Forelimb muscle (tissue), 1 donor: ENCODE measurements at places on chromosomes 2 and 18. TPM values are rescaled to one million over a fixed set of nuclear protein-coding genes. Genes with fewer than 3 reads are reported as not detected.

RNF144A gene
- 20.7 TPM for polyA plus RNA-seq

GRCh38 chr18:77218642-77219041 lies 31.0 kb upstream of the GALR1 start:
- no peak for DNase-seq

- no peak for DNase-seq
Measured at GRCh38 chr2:209322905-209323512, 100.8 kb upstream of the MAP2 start.

DNA sequence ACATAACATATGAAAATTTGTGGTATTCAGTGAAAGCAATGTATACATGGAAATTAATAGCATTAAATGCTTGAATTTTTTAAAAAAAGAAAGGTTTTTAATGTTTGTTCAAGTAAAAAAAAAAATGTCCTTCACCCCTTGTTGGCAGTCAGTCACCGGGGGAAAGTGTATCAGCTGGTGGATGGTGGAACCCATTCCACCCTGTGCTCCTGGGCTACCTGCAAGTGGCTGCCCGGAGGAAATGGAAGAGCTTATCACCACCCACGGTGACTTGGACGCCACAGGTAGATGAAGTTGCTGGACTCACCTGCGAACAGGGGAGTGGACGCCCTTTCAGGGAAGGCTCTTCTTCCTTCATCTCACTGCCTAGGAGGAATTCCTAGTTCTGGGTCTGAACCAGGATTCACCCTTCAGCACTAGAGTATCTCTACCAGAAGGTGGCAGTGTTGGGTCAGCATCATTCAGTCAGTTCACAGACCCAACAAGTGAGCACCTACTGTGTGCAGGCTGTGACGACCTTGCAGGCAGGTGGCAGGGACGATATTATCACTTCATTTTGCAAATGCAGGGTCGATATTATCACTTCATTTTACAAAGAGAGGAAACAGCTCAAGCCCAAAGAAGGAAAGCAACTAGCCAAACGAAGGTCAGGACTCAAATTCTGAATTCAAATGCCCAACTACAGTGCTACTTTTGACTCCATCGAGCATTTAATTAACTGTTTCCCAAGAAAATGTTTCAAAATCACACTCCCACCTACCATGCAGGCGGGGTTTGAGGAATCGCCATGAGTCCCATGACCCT lies 35.8 kb downstream of the CIB4 start:
- DNase-seq: no peak

GRCh38 chr2:225994748-225995405 lies 595.4 kb downstream of the NYAP2 start:
- no peak for DNase-seq

- DNase-seq: no peak
Measured at GRCh38 chr2:72112401-72112800, 35.3 kb downstream of the CYP26B1 start.

PSTPIP2 gene
- polyA plus RNA-seq: 2.4 TPM

DNA sequence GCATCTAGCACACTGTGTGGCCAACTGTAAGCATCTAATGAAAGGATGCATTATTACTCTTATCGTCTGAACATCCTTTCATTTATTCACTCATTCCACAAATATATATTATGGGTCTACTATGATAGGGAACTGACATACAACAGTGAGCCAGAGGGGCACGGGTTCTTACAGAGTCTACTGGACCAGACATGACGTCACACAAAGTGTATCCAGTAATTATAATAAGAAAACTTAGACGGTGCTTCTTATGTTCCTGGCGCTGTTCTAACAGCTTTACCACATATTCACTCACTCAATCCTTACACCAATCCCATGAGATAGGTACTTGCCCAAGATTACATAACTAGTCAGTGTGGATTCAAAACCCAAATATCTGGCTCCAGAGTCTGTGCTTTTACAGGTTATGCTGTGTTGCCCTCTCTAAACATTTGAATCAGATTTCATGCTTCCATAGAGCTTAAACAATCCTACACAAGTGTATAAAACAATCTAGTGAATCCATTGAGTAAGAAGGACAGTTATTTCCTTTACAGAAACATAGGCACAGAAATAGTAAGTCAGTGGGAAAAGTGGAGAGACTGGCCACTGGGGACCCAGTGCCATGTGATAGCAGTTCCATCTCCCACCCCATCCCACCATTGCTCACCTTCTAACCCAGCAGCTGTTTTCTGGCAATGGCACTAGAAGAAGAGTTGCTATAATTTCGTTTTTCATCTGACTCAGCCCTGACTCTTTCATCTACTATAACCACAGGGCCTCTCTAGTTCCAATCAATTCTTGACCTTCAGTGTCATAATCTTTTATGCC lies 24.2 kb upstream of the ARL5A start:
- no peak for DNase-seq

DNA sequence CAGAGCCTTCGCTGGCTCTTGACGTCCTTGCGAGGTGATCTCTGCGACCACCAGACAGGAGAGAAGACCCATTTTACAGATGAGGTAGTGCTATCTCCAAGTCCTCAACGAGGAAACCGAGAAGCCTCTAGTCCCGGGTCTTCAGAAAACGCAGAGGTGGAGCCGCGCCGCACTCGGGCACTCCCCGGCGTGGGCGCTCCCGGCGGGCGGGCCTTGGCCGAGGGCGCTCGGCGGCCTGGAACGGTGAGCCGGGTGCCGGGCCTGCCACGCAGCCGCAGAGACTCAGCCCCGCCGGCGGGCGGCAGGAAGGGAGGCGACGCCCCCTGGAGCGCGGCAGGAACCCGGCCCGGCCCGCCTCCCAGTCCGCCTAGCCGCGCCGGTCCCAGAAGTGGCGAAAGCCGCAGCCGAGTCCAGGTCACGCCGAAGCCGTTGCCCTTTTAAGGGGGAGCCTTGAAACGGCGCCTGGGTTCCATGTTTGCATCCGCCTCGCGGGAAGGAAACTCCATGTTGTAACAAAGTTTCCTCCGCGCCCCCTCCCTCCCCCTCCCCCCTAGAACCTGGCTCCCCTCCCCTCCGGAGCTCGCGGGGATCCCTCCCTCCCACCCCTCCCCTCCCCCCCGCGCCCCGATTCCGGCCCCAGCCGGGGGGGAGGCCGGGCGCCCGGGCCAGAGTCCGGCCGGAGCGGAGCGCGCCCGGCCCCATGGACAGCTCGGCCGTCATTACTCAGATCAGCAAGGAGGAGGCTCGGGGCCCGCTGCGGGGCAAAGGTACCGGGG lies at the start of gene CTDSP1:
Gene CTDSP1, plus strand, starts transcription at position 478 of the 776 bp plus-strand sequence. Its CDS starts 223 bp downstream, at position 701.
- DNase-seq: peak; percentile 95

GBX2 gene
- not detected for polyA plus RNA-seq

DNA sequence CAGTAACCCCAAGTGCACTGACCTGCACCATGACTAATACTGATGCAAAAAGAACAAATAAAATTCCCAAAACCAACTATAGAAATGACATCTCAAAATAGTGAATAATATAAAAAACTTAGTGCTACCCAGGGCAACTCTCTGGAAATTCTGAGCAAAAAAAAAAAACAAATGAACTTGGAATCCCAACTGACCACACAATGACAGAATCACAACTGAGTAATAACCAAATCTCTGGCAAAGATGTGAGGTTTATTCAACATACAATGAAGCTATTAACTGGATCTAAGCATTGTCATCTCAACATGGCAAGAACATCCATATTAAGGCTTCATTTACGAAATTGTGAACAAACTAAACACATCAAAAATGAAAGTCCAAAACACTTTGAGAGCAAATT lies 22.7 kb downstream of the EXOC6B start:
- DNase-seq: no peak

DNA sequence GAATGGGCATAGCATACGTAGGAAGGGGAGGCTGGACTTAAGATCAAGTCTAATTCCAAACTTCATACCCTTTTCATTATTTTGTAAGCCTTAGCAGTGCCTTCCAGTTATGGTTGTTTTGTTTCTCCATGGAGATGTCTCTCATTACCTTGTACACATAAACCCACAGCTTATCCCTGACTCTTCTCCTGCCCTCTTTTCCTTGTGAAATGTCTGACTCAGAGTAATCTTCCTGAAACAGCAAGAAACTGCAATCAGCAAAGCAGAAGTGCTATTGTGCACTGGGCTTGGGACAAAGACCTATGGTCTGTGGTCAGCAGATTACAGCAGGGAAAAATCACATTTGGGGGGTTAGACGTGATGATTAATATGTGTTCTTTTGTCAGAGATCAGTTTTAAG lies 176.7 kb downstream of the IKZF2 start:
- no peak for DNase-seq

DNA sequence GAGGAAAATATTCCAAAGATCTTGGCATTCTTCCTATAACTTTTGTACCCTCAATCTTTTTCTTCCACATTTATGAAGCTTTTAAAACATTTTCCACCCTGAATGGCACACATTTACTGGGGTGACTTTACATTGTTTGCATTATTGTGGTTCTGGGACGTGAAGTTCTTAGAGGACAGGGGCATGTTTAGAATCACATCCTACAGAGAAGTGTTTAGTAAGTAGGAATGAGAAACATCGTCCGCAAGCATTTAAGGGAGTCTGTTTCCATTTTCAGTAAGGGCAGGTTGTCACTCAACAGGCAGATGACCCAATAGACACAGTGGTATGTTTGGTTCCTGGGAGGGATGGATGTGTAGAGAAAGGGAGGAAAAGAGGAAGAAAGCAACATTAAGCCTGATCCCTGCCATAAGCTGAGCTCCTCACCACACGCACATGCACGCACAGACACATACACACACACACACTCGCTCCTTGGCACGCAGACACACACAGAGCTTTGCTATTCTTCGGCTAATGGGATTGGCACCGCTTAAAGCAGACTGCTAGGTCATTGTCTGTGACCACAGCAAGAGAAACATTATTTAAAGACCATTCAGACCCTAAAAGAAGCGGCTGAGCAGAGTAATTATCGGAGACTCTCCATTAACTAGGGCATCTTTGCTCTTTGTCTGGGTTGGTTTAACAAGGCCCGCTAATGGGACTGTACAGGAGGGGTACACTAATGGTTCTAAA lies 14.2 kb upstream of the PLEKHM3 start:
- no peak for DNase-seq

GPAT2 gene
- polyA plus RNA-seq: 5.6 TPM

C2orf68 gene
- 49.3 TPM for polyA plus RNA-seq

GPR39 gene
- 0.20 TPM for polyA plus RNA-seq

FAM228A gene
- polyA plus RNA-seq: 0.40 TPM

TMX3 gene
- 53.8 TPM for polyA plus RNA-seq

- DNase-seq: no peak
Measured at GRCh38 chr2:39568116-39568515, 97.6 kb upstream of the TMEM178A start.

- DNase-seq: no peak
Measured at GRCh38 chr18:68083776-68084175, 567.3 kb upstream of the DSEL start.

SERPINB10 gene
- 0.27 TPM for polyA plus RNA-seq

NDUFV2 gene
- polyA plus RNA-seq: 109 TPM

ADI1 gene
- 63.2 TPM for polyA plus RNA-seq

ARHGEF4 gene
- polyA plus RNA-seq: 11.3 TPM

DNA sequence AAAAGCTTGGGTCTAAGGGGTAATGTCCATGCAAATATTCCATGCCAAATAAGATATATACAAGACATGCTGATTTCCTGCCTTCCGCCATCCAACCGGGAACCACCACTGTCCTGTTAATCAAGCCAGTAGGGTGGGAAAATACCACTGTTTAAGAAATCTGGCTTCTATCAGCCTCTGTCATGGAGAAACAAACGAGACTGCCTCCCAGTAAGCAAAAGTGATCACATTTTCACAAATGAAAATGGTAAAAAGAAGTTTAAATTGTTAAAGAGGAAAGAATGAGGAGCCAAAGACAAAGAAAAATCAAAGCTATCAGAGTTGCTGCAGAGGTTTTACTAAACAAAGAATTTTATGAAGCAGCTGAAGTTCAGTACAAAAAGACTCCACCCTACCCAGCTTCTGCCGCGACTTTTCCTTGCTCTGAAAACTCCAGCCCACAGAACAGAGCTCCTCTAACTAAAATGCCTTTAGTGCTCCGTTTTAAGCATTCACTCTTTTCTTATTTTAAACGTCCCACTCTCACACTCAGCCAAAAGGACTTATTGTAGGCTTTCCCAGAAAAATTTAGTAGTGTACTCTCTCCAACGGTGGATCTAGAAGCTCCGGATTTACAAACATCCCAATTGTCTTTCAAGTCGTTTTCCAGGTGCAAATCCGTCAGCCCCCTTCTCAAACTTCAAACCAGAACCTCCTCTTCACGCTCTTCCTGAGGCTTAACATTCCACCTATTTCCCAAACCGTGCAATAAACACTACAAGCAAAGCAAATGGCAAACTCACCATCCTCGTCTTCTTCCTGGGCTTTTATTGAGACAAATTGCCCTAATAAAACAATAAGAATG lies 613 bp downstream of the COL5A2 start:
- DNase-seq: no peak

TEX44 gene
- polyA plus RNA-seq: not detected

TSHZ1 gene
- polyA plus RNA-seq: 22.7 TPM

SH3RF3 gene
- 3.9 TPM for polyA plus RNA-seq

GRCh38 chr2:105439141-105439540 lies 40.3 kb upstream of the FHL2 start:
- DNase-seq: no peak

DNA sequence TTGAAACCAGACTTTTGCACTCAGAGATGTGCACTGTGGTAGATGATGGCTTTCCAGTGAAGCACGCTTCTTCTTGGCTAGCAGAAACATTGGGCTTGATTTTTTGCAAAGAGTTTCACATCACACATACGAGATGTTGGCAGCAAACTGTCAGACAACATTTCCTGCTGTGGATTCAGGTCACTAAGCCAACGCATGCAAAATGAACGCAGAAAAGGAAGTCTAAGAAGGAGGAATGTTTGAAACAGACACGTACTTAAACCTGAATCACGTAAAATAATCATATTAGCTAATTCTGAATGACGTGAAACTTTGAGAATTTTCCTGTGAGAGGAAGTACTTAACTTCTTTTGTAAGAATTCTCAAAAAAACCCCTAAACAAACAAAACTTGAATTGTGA lies 88.1 kb downstream of the EPB41L3 start:
- DNase-seq: no peak

- DNase-seq: no peak
Measured at GRCh38 chr2:230697676-230698075, 15.0 kb upstream of the CAB39 start.

- no peak for DNase-seq
Measured at GRCh38 chr2:1268034-1268433, 145.2 kb upstream of the TPO start.

- no peak for DNase-seq
Measured at GRCh38 chr2:60215386-60215901, 338.0 kb downstream of the BCL11A start.

DNA sequence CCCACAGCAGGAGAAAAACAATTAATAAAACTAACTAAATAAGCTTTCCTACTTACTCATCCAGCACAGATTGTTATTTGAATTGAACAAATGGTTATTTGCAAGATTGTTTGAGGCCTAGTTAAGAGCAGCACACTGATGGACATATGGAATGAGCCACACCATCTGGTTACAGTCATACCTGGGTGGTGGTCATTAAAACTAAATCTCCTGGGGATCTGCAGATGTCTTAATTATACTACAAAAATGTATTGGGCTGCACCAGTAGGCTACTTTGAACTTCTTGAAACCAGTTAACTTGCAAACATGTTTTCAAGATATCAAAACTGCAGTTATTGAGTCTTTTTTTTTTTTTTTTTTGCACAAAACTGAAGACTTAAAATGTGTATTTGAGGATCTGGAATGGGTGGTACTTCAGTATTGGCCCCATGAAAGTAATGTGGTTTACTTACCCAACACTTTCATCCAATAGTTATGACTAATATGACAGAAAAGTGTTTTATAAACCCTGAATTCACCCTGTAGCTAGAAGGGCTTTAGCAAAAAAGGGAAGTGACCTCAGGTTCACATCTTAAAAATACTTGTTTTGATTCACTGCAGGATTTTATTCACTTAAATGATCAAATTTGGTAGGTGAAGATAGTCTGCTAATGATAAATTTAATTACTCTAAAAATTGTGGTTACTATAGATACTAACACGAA lies 10.8 kb downstream of the AGFG1 start:
- no peak for DNase-seq
